Mucosa of descending colon (tissue), 3 donors: ENCODE measurements at places on chromosomes 6 and 20. TPM values are rescaled to one million over a fixed set of nuclear protein-coding genes. Genes with fewer than 3 reads are reported as not detected.

THBD gene
- total RNA-seq, result 5.9 TPM

IMPG1 gene
- not detected for total RNA-seq

GRCh38 chr6:107784669-107785068 lies 39.4 kb downstream of the SCML4 start:
- no peak for DNase-seq

- DNase-seq, result no peak
Measured at GRCh38 chr20:58177799-58178198, 50.7 kb downstream of the ANKRD60 start.
